ENCODE measurements at places on chromosomes 7 and 10.

DNA sequence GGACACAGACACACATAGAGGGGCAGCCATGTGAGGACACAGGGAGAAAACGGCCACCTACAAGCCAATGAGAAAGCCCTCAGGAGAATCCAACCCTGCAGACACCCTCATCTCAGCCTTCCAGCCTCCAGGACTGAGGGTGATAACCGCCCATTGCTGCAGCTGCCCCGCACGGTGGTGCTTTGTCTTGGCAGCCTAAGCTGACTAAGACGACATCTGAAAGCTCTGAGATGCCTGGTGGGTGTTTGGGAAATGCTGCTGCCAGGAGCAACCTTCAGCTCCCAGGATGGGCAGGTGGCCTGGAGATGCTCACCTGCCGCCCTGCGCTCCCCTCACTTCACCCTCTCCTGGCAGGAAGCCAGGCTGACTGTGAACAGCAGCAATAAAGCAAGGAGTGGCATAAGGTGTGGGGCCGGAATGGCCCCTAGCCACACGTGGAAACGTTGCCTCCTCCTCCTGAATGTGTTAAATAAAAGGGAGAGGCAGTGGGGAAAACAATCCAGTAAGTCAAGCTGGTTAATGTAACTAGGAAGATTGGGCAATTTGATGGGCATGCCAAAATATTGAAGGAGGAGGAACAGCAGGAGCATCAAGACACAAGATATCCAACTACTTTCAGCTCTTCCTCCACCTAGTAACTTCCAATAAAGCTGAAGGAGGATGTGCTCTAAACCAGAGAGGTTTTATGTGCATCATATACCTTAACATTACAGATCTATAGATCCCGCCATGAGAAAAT is 121.5 kb downstream of the TNS3 start:
- no peak for DNase-seq

DNA sequence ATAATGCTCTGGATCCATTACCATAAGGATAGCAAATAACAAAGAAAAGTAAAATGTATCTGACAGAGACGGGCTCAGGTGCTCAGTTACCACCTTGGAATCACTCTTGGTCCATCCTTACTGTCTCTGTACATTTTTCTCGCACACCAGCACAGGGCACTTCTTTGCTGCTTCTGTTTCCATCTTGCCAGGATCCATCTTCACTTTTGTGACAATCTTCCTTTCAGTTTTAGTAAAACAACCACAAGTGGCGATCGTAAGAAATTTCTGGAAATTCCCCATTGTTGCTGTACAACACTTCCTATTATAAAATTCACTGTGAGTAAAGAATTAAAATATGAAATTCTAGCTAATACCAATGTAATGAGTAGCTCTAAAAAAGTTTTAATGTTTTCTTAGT is 695.5 kb downstream of the GRM8 start:
- DNase-seq: no peak

DNA sequence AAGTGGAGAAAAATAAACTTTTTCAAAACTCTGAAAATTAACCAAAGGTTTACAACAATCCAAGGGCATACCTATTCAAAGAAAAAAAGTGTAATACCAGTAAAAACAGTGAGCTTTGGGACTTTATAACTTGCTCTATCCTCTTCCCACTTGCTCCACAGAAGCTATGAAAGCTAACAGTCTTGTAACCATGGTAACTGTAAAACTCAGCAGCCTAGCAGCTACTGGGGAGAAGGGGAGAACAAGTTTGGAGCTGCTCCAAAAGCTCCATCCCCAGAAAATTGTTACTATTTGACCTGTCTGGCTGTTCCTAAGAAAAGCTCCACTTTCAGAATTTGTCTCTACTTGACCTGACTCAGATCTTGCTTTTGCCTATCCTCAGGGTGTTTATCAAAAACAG is 191.5 kb downstream of the OTUD1 start:
- DNase-seq: no peak

- no peak for DNase-seq
Observed at GRCh38 chr7:92303761-92304160, 58.0 kb downstream of the ANKIB1 start.

GRCh38 chr10:88964869-88965415 is 12.4 kb upstream of the ACTA2 start:
- DNase-seq: no peak

GRCh38 chr7:77879272-77879671 is 80.7 kb downstream of the PHTF2 start:
- DNase-seq: no peak
